ENCODE measurements at places on chromosomes 11 and 22.

GRCh38 chr22:44269117-44269498 is 43.6 kb downstream of the SHISAL1 start:
- no peak for DNase-seq

GRCh38 chr11:95231881-95232605 is 1.0 kb upstream of the SESN3 start:
- DNase-seq: peak; percentile 71

DNA sequence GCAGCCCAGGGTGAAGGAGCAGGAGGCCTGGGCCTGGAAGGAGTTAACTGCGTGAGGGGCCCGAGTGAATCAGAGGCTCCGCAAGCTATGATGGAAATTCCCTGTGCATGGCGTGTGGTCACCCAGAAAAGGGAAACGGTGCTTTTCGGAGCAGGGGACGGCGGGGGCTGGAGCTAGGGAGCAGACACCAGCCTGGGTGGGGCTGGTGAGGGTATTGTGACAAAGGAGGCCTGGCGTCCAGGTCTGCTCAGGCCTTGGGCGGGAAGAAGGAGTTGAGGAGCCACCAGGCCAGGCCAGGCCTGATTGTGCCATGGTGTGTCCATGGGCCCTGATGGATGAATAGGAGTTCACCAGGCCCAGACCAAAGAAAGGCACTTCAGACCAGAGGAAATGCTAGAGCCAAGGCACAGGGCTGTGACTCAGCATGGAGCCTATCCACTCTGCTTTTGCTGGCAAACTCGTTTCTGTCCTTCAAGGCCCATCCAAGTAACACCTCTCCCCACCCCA is 12.8 kb upstream of the SPI1 start:
- DNase-seq: no peak

DNA sequence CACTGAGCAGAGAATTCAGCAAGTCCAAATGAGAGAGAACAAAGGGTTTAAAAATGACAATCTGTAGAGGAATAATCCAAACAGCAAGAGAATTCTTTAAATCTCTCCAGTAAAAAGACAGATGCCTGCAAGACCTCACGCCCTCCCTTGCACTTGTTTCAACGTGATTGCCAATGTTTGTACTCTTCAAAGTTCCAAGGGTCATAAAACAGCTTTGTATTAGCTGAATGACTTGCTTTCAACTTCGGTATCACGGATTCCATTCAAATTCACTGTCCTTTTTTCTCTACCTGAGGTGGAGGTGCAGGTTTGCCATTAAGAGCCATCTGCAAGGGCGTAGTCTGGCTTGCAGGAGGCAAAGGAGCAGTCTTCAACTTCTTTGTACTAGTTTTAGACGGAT is 41.1 kb upstream of the CHRNA10 start:
- no peak for DNase-seq

GRCh38 chr11:69707176-69707575 is 3.4 kb upstream of the FGF19 start:
- no peak for DNase-seq

GRCh38 chr11:109048098-109048497 is 373.9 kb upstream of the C11orf87 start:
- DNase-seq: no peak

DNA sequence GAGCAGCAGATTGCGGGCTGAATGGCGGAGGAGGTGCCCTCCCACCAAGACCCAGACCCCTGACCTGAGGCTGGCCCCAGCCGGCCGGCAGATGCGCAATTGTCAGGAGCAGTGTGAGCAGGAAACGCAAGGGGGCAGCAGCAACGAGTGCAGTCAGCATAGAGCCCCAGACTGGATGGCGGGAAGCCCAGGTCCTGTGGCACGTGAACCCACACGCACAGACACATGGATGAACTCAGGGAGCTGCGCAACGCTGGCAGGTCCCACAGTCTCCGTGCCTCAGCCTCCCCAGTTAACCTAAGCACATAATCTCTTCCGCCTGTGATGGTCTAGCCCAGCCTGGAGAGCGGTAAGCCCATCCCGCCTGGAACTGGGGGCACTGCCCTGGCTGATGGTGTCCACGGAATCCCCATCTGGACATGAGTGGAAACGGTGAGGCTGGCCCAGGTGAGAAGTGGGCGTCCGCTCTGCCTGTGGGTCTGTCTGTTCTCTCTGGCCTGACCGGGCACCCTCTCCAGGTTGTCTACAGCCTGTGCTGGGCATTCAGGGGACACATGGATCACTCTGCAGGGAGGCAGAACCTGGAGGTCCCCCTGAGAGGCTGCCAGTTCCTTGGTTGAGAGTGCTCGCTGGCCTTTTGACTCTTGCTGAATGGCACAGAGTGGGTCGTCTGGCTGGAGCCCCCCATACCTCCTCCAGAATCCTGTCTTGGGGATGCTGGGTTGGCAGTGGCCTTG is 626 bp upstream of the TBX10 start:
- DNase-seq: peak; percentile 53

DNA sequence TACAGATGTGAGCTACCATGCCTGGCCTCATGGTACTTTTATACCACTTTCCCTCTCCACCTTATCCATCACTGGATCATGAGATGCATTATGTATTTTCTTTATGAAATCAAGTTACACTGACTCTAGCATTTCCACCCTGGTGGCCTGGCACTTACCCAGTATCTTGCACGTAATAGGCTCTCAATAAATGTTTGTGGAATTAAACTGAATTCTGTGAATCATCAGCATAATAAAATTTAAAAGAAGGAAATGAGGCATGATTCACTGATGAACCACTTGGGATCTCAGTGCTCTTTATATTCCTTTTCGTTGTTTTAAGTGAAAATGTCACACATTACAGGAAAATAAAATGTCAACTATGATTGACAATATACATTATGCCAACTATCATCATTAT is 25.1 kb downstream of the ADM start:
- DNase-seq: no peak

- DNase-seq: peak; percentile 81
These were observed 5.4 kb downstream of the TRABD start for GRCh38 chr22:50190941-50191741.

- DNase-seq: no peak
These were observed 32.4 kb downstream of the SCGB1A1 start for GRCh38 chr11:62451241-62451621.

GRCh38 chr11:126585774-126586491 is 230.4 kb downstream of the ST3GAL4 start:
- DNase-seq: no peak

GRCh38 chr11:16359369-16359768 is 3.0 kb upstream of the SOX6 start:
- no peak for DNase-seq

DNA sequence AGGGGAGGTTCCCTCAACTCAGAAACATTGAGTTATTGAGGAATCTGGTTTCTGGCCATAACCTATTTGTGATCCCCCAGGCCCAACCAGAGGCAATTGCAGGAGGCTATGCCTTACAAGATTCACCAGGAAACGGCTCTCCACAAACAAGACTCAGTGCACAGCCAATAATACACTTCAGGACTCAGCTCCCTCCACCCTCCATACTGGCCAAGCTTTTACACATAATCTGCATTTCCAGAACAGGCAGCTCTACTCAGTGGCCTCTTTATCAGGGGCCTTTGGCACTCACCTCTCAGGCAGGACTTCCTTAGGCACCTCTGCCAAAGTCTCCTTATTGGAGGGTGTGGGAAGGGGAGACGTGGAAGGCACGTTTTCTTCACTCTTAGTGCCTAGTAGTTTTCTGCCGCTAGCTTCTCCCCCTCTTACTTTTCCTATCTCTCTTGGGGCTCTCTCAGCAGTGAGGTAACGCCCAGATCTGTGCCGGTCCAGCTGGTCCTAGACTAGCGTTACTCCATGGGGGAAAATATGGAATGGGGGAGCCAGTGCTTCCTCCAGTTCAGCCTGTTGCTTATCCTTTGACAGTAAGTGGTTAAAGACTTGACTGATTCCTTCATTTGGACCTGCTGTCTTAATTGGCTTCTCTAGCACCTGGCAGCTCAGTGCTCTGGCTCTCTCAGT is 62.8 kb upstream of the ANO3 start:
- no peak for DNase-seq

DNA sequence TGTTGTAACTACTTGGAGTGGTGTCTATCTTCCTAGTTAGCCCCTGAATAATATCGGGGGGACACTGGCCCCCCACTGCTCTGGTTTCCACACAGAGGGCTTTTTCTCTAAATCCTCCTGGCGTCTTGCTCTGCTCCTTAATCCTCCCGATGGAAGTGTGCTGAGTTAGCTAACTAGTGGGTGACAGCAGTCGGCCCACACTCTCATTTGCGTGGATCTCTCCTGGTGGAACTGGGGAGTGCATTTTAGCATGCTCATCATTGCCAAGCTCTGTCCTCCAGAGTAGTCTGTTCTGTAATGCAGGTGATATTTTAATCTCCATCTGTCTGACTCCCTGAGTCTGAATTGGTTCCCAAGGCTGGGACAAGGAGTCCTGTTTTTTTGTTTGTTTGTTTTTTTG is 46.1 kb upstream of the RASSF10 start:
- no peak for DNase-seq

DNA sequence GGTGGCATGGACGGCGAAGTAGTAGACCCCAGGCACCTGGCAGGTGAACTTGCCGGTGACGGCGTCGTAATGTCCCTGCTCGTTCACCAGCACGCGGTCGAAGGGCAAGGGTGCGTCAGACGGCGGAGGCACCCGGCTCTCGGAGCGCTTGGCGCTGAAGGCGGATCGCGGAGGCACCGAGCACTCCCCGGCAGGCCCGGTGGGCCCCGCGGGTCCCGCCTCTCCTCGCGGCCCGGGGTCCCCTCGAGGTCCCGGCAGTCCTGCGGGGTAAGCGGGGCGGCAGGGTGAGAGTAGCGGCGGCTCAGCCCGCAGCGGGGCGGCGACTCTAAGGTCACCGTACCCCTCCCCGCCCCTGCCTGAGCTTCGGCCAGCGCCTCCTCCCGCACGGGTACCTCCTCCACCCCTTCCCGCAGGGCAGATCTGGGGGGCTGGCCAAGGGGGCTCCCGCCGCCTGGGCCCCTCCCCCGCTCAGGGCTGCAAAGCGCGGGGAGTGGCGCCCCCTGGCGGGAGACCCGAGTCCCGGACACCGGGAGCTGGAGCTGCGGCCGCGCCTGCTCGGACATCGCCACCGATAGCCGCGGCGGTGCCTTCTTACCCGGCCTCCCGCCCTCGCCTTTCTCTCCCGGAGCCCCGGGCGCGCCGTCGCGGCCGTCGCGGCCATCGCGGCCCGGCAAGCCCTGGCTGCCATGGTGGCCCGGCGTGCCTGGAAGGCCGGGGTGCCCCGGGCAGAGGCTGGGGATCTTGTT is 921 bp downstream of the C1QTNF5 start:
- DNase-seq: no peak

GRCh38 chr22:19117111-19117512 is 5.1 kb downstream of the DGCR2 start:
- DNase-seq: no peak

- no peak for DNase-seq
These were observed 29.8 kb upstream of the TMEM41B start for GRCh38 chr11:9344061-9344680.

DNA sequence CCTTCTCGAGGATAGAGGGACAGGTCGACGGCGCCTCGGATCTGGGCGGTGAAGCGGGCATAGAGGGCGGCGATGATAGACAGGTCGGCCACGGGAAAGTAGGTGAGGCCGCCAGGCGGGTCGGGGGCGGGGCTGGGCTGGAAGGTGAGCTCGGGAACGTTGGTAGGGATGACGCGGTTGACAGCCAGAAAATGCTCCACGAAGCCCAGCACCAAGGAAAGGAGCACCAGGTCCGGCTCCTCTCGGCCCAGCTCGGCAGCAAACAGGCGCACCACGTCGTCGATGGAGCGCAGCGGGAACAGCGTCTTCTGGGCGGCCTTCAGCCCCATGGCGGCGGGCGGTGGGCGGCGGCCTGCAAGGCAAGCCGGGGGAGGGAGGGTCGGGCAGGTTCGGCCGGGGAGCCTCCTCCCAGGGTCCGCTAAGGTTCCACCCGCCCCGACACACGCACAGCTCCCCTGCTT is 540 bp downstream of the MEN1 start:
- DNase-seq: no peak

DNA sequence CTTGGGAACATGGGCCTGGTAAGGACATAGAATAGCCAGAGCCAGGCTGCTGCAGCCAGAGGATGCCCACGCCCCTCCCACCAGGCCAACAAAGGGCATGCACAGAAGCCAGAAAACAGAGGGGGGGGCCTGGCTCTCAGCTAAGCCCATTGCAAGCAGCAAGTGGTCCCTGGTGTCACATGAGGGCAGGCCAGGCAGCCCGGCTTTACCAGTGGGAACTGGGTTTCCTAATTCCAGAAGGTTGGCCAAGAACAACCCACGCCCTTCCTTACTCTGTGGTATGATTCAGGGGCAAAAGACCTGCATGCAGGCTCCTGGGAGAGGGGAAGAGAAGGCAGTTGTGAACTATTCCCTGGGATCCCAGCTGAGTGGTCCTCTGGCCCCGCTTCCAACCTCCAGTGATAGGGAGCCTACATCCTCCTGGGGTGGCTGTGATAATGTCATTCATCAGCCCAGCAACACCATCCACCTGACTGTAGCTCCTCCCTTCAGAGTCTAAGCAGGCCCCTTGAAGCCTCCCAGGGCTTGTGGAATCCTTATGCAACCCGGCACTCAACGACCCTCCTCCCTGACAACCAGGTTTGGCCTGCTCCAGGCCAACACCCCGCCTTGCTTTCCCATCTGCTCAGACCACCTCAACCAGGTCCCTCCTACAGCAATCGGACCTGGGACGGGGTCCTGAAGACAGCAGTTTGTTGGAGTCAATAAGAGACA is 62.1 kb upstream of the LMO1 start:
- no peak for DNase-seq

GRCh38 chr22:34437140-34437539 is 516.9 kb upstream of the LARGE1 start:
- no peak for DNase-seq

DNA sequence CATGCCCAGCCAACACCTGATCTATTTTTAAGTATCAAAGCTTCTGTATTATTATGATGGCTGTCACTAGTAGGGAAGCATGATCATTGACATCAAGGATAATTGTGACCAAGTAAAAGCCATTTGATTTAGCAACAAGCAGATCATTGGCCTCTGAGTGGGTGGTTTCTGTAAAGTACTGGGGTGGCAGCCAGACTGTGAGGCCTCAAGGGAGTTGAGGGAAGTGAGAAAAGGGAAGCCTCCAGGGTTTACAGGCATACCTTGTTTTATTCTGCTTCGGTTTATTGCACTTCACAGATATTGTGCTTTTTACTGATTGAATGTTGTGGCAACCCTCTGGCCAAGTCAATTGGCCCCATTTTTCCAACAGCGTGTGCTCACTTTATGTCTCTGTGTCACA is 60.1 kb downstream of the PRR5L start:
- DNase-seq: no peak

DNA sequence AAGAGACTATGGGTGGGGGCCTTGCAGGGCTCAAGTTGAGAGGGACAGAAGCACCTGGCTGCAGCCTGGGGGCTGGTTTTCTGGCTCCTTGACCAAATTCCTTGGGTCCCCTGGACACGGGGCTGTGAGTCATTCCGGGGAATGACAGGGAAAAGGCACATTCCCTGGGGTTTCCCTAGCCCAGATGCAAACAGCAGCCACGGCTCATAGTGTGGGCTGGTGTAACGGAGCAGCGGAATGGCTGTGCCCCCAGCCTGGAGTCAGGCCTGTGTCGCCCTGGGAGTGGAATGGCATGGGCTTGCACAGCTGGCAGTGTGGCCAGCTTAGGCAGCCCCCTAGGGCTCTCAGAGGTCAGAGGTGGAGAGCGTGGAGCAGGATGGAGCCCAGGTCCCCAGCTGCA is 77.6 kb upstream of the KCNQ1OT1 start:
- no peak for DNase-seq

Measured in CD4-positive, alpha-beta T cell treated with Interleukin-6 at 100 ng/mL for 8 hours (primary cell).